ENCODE measurements at places on chromosomes 3 and 15.

DNA sequence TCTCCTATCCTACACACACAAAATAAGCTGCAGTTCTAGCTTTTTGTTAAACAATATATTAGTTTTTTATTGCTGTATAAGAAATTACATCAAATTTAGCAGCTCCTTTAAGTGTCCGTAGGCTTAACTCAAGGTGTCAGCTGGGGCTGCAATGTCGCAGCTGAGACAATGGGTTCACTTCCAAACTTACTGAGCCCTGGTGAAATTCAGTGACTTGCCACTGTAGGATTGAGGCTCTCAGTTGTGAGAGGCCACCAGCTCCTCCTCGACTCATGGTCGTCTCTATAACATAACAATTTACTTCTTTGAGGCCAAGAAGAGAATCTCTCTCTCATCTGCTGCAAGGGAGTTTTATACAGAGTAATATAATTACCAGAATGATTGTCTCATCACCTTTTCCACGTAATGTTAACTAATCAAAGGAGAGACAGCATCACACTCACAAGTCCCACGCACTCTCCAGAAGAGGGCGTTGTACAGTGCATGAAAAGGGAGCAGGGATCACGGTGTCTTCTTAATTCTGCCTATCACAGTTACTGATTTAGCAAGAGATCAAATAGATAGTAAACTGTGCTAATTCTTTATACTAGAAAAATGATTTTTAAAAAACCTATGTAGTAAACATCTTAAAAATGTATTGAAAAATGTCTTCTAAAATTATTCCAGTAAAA is 735.6 kb upstream of the GBE1 start:
- no peak for DNase-seq

- DNase-seq: no peak
Measured at GRCh38 chr3:169430707-169431404, 232.7 kb downstream of the MECOM start.

DNA sequence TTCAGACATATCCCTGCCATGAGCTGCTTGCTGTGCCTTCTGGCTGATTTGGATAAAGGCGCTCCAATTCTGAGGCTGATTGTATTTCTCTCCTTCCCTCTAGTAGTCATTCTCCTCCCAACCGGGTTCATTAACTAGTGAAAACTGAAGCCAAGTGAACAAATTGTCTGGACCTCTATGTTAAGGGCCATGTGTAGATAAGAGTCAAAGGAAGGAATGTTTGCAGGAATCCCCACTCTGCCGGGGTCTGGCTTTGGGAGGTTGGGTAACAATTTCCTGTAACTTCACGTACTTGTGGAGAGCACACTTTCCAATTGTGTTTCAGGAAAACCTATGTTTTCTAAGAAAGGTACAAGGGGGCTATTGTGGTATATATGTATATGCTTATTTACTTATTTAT is 38.2 kb upstream of the SUCLG2 start:
- DNase-seq: no peak

GRCh38 chr3:111238885-111239284 is 167.3 kb downstream of the NECTIN3 start:
- DNase-seq: no peak

DNA sequence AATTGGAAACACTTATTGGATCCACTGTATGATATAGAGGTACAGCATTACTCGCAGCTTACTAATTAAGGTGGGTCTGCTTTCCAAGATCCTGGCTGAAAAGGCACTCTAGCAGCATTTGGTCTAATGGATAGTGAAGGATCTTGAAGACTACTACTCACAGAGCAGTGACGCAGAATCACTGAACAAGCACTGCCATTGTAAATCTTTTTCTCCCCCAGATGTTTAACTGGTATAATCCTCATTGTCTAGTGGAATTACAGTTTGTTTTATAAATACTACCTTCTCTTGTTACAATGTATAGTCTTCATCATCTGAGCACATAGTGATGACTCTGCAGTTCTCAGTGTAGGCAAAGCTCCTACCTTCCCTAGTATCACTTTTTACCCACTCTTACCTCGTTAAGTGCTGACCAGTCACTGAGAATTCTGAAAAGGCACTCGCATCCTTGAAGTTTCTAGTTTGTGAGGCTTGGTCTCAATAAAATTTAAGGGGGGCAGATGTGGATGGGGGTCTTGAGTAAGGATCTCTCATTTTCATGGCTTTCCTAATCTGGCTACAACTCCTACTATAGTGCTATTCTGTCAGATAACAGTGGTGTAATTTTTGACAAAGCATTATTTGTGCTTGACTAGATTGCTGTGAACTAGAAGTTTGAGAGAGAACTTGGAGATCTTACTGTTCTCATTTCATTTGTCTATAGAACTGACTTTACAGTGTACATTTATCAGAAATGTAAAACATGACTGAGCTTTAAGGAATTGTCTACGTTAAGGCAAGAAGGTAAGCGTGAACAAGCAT is 23.2 kb downstream of the MAPK6 start:
- no peak for DNase-seq

- no peak for DNase-seq
Measured at GRCh38 chr3:37862903-37863815, 1.5 kb downstream of the CTDSPL start.

DNA sequence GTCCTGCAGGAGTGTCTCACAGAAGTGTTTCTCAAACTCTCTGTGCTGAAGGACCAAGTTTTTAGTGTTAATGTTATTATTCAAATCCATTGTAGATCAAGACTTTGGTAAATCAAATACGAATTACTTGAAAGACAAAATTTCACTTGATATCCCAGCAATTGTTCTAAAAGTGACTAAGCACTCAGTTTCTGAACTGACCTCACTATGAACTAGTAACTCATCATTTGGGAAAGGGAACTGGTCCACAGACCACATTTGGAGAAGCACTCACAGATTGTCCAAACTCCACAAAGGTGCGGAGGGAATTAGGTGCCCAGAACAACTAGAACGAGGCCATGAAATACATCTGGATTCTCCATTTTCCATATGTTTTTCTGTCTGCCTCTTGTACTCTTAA is 25.6 kb downstream of the FAM43A start:
- DNase-seq: no peak

DNA sequence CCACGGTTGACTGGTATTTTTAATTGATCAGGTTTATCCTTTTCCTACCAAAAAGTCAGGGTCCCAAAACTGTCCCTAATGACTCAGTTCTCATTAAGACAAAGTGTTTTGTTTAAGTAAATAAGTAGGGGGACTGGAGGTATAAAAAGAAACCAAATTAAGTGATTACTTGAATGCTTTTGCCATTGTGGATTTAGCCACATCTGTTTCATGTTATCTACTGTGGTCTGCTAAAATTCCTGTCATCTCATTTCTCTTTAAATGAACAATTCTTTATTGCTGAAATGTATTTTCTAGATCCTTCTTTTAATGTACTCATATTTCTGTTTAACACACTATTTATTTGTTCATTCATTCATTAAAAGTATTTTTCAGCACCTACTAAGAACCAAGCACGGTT is 625.9 kb upstream of the ADAMTS9 start:
- no peak for DNase-seq

DNA sequence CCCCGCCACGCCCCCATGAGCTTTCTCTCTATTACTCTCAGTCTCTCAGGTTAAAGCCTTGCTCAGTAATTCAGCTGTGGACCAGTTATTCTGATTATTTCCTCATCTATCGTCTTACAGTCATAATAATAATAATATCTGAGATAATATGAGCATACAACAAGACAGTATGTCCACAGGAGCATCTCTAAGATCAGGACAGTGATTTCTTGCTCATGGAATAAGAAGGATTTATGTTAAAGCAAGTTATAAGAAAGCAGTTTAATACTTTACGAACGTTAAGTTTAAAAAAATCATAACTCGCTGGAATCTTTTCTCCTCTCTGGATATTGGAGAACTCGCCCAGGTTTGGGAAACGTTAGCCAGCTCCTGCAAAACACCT is 643 bp upstream of the LMCD1 start:
- DNase-seq: no peak

DNA sequence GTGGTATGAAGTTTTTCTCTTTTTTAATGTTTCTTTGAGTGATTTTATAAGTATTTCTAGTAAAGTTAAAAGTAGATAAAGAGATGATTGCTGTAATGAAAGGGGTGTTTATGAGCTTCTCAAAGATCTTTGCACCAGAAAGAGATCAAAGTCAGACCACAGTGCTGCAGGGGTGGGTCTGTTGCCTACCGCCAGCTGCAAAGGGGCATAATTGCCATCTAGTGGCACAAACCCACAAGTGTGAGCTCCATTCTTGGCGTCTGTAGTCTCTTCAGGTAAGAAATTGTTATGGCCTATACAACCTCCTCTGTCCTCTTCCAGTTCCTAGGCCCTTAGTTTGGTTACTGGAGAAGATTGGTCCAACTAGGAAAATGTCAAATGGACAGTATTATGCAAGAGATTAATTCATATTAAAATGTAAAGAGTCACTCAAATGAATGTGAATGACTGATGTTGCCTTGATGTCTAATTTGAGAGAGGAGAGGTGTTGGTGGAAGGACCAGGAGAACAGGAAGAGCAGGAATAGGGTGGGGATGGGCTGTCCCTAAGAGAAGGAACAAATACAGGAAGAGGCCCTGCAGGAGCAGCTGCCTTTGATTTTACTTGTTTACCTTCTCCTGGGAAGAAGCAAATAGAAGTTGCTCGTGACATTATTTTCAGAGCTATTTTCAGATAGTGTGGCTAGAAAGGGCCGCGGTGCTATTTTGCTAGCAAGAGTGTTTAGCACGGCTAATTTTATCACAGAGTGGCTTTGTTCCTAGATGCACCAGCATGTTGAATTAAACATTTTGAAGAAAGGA is 53.0 kb upstream of the GSK3B start:
- peak; percentile 21 for DNase-seq

GRCh38 chr15:75702436-75702835 is 10.2 kb downstream of the CSPG4 start:
- DNase-seq: no peak

DNA sequence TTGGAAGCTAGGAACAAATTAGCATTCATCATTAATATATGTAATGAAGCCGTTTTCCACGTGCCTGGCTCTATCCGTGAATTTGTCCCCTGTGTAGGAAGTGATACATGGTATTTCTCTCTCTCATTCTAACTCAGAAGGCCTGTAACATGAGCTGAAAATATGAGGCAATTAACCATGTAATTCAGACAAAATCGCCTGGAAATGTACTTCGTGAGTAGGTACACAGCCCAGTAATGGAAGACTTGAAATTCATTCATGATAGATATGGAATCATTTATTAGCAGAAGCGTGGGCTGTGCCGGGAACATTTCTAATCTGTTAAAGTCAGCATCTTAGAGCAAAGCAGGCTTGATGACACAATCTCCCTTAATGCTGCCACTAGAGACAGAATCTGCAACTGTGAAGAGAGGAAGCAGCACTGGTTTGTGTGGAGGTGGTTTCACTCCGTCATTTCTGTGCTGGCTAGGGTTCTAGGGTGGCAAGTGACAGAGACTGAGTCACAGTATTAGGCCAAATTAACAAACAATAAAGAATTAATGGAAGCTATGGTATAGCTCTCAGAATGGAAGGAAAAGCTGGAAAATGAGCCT is 225.0 kb upstream of the PROK2 start:
- DNase-seq: no peak

DNA sequence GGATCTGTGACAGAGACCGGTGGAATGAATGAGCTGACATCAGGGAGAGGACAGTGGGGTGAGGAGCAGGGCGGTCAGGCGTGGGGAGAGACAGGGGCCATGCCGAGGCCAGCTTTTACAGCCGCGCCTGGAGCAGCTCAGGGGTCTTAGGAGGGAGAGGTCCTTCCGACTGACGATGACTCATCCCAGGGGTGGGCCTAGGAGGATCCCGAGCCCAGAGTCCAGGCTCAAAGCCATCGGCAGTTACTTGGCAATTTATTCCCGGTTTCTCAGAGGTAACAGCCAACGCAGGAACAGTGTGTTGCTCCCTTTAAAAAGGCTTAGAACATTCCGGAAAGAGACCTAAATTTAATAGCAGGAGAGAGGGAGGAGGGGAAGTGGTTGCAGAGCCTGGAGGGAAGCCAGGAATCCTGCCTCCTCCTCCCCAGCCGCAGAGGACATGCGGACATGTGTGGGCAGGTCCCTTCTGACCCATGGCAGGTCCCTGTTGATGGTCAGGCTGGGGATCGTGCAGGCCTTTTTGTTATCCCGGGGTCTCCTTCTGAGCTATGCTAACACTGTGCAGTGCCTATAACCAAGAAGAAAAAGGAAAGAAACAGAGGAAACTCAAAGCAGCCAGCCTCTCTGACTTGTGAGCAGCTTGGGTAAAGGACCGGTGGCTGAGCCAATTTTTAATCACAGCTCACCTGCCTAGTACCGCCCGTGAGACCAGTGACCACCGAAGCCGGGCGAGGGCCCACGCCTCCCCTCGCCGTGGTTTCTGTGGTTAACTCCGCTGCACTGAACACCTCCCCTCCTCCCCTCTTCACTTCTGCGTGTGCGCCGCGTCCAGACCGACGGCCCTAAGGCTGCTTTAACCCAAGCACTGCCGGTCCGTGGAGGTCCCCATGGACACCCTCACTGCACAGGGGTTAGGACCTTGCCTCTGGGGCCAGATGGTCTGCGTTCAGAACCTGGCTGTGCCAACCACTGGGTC is 392.4 kb upstream of the PROK2 start:
- DNase-seq: no peak

GRCh38 chr3:152524198-152525140 is 255.7 kb downstream of the MBNL1 start:
- no peak for DNase-seq

GRCh38 chr3:21152555-21152954 is 598.5 kb downstream of the ZNF385D start:
- DNase-seq: no peak

DNA sequence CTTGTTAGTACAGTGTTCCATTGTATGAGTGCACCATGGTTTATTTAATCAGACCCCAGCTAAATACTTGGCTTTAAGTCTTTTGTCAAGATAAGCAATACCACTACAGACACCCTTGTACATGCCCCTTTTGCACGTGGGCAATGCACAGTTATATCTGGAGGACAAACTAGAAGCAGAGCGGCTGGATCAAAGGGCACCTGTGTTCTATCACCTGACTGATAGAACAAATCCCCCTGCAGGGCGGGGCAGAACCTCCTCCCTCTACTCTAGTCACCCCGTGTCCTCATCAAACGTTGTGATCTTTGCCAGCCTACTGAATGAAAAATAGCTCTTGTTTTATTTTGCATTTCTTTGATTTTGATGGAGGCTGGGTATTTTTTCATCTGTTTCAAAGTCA is 314.9 kb downstream of the TLE3 start:
- peak; percentile 12 for DNase-seq

- DNase-seq: no peak
Measured at GRCh38 chr3:171453180-171453886, 6.9 kb downstream of the TNIK start.

DNA sequence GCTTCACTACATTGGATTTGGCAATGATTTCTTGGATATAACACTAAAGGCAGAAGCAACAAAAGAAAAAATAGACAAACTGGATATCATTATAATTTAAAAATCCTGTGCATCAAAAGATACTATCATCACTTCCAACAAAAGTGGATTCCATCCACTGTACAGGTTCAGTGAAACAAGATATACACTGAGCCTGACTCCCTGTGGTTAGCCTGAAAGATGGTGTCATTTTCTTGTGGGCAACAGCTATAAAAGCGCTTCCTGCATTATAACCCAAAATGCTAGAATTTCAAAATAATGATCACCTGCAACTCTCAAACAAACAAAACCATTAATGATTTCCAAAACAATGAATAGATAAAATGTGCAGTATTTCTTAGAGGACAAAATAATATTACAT is 39.6 kb upstream of the TBC1D23 start:
- DNase-seq: no peak
